ENCODE measurements at places on chromosomes 11 and 22.

- DNase-seq = no peak
- H3K27me3 ChIP-seq = no peaks in the 10 kb centered on the region
- H3K36me3 ChIP-seq = no peaks in the 10 kb centered on the region
- H3K4me1 ChIP-seq = no peaks in the 10 kb centered on the region
These were observed 163.2 kb upstream of the NARS2 start for GRCh38 chr11:78737891-78738290.

- no peaks in the 10 kb centered on the region for H3K36me3 ChIP-seq
- DNase-seq = no peak
- H3K4me1 ChIP-seq = peaks cover 3% of the 10 kb centered on the region
These were observed 8.1 kb downstream of the MALAT1 start for GRCh38 chr11:65506772-65507505.

DNA sequence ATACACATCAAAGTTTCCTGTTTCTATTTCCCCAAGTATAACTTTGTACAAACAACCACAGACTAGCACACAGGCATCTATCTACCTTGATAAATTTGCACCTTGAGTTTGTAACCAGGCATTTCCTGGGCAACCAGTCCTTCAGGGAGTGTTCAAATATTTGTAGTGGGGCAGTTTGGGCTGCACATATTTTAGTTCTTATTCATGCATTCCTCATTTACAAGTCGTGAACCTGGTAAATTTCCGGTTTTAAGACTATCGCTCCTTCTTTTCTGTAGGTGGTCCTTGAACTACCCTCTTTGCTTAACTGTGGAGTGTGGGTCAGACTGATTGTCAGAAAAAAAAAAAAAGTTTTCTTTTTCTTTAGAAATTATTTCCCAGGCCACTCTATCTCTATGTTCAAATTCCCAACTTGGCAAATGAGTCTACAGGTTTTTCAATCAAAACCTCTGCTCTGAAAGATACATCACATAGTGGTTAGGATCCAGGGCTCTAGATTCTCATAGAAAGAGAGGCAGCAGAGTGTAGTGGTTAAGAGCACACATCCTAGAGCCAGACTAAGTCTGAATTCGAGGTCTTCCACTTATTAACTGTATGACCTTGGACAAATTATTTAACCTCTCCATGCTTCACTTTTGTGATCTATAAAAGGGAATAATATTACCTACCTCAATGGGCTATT lies 201.5 kb downstream of the SOX6 start:
- no peak for DNase-seq
- H3K4me3 ChIP-seq = no peak overlapping the region
- no peaks in the 10 kb centered on the region for H3K36me3 ChIP-seq

GRCh38 chr11:72685560-72686480 lies 11.6 kb upstream of the PDE2A start:
- no peak overlapping the region for H3K4me3 ChIP-seq
- peak overlapping the region; percentile 57 for H3K27ac ChIP-seq
- peaks cover 79% of the 10 kb centered on the region for H3K36me3 ChIP-seq
- H3K27me3 ChIP-seq = no peaks in the 10 kb centered on the region

- peaks cover 5% of the 10 kb centered on the region for H3K36me3 ChIP-seq
- H3K27me3 ChIP-seq = no peaks in the 10 kb centered on the region
- H3K27ac ChIP-seq = no peak overlapping the region
- no peak overlapping the region for H3K4me3 ChIP-seq
These were observed 38.0 kb downstream of the EXT2 start for GRCh38 chr11:44133335-44133946.

- no peak overlapping the region for H3K27ac ChIP-seq
- no peak overlapping the region for H3K4me3 ChIP-seq
- H3K36me3 ChIP-seq = no peaks in the 10 kb centered on the region
- DNase-seq = no peak
These were observed 77.1 kb downstream of the DHCR7 start for GRCh38 chr11:71370895-71371673.

DNA sequence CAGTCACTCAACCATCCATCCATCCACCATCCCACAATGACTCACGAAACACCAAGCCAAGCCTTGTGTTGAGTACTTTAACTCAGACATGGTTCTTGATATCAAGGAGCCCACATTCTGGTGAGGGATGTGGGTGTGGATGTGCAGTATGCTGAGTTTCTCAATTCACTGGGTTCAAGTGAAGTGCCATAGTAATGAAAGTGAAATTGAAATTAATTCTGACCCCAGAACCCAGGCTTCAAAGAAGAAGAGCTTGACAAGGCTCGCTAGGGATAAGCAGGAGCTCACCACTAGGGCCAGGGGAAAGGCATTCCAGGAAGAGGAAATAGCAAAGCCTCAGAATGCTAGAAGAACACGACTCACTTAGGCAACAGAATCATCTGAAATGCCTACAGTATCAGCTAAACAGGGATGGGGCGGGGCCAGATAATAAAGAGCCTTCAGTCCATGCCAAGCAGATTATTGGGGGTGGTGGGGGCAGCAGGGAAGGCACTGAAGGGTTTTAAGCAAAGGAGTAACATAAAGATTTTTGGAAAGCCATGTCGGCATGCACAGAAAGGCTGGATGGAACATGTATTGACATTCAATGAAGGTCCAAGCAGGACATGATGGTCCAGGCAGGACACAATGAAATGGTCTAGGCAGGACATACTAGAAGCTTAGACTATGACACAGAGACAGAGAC lies 37.2 kb downstream of the RTL6 start:
- DNase-seq = no peak
- no peaks in the 10 kb centered on the region for H3K36me3 ChIP-seq
- H3K4me3 ChIP-seq = no peak overlapping the region
- H3K4me1 ChIP-seq = no peaks in the 10 kb centered on the region
- no peaks in the 10 kb centered on the region for H3K27me3 ChIP-seq
- H3K27ac ChIP-seq = no peak overlapping the region
